ENCODE measurements at places on chromosomes 7 and 10. TPM values are rescaled to one million over a fixed set of nuclear protein-coding genes. Genes with fewer than 3 reads are reported as not detected.
A peak's percentile ranks its signal among the peaks of the same experiment; 100 is the strongest.

- no peaks in the 10 kb centered on the region for H3K4me1 ChIP-seq
- no peak overlapping the region for H3K27ac ChIP-seq
- H3K4me3 ChIP-seq = no peak overlapping the region
- no peaks in the 10 kb centered on the region for H3K36me3 ChIP-seq
Observed at GRCh38 chr10:82462910-82463551, 588.0 kb downstream of the NRG3 start.

TRIM74 gene
- total RNA-seq = not detected

DNA sequence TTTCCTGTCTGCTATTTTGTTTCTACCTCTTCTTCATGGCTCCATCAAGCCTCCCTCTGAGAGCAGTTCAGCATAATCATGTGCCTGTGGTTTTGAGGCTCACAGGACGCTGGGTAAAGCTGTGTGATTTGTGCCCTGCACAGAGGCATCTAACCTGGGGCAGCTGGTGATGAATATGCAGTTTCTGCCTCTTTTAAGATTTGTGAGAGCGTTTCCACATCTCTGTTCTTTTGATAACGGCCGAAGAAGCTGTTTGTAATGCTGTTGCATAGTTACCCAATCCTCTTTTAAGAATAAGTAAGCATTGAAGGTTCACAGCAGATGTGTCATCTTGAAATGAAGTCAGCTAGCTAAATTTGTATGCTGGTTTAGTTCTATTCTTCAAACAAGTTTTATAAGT is 45.2 kb downstream of the PNLIPRP3 start:
- no peaks in the 10 kb centered on the region for H3K36me3 ChIP-seq
- no peaks in the 10 kb centered on the region for H3K27me3 ChIP-seq
- no peaks in the 10 kb centered on the region for H3K4me1 ChIP-seq
- DNase-seq = no peak
- no peak overlapping the region for H3K4me3 ChIP-seq

AKR1C1 gene
- 91.5 TPM for total RNA-seq

DNA sequence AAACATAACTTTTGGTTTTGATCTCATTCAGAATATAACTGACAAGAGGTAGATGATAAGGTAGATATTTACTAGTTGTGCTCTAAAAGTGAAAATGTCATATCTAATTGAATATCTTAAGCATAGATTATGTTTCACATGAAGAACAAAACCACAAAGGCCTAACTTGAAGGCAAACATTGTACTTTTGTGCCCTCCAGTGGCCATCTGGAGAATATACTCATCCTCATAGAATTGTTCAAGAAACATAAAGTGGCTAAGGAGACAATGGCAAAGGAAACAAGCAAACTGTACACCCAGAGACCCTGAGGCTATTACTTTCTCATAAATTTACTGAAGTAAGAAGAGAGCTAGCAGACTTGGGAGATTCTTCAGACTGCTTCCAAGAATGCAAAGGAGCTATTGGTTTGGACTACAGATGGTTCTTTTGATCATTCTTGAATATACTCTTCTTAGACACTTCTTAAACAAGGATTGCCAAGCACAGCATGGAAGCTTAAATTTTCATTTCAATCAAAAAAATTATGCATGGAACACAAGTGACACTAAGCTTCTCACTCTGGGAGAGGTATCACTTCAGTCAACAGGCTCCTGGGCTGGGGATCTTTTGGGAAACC is 98.2 kb upstream of the DKK1 start:
- no peaks in the 10 kb centered on the region for H3K27me3 ChIP-seq
- no peaks in the 10 kb centered on the region for H3K36me3 ChIP-seq
- no peak for DNase-seq
- no peak overlapping the region for H3K4me3 ChIP-seq

- H3K4me1 ChIP-seq = no peaks in the 10 kb centered on the region
- DNase-seq = no peak
- no peaks in the 10 kb centered on the region for H3K27me3 ChIP-seq
- no peak overlapping the region for H3K27ac ChIP-seq
Observed at GRCh38 chr7:51593628-51594027, 277.0 kb upstream of the COBL start.

DNA sequence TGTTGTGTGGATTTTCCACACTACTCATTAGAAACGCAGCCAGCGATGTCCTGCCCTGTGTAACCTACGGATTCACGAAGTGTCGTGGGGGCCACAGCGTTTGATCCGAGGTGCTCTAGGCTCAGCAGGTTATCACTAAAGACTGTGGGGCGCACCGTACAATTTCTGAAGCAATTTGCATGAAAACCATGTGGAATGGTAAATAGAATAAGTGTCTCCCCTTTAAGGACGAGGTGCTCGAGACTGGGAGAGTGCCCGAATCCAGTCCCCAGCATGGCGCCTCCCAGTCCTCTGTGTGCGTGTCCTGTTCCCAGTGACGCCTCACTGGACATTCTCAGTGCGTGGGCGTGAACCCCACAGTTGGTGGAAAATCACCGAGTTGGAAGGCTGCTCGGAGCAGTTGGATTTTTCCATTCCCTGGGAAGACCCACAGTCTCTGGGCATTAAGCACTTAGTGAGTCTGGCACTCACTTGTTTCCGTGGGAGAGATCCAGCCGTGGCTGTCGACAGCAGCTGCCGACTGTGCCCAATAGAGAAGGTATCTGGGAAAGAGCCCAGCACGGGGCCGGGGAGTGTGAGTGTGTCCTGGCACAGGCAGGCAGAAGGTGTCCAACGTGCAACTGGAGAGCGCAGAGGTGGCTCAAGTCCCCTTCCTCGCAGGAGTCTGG is 37.0 kb downstream of the PFKP start:
- peak overlapping the region; percentile 36 for H3K4me3 ChIP-seq
- peak overlapping the region; percentile 91 for H3K27ac ChIP-seq
- H3K4me1 ChIP-seq = peaks cover 30% of the 10 kb centered on the region
- H3K27me3 ChIP-seq = no peaks in the 10 kb centered on the region
- H3K36me3 ChIP-seq = peaks cover 14% of the 10 kb centered on the region
- no peak for DNase-seq

DNA sequence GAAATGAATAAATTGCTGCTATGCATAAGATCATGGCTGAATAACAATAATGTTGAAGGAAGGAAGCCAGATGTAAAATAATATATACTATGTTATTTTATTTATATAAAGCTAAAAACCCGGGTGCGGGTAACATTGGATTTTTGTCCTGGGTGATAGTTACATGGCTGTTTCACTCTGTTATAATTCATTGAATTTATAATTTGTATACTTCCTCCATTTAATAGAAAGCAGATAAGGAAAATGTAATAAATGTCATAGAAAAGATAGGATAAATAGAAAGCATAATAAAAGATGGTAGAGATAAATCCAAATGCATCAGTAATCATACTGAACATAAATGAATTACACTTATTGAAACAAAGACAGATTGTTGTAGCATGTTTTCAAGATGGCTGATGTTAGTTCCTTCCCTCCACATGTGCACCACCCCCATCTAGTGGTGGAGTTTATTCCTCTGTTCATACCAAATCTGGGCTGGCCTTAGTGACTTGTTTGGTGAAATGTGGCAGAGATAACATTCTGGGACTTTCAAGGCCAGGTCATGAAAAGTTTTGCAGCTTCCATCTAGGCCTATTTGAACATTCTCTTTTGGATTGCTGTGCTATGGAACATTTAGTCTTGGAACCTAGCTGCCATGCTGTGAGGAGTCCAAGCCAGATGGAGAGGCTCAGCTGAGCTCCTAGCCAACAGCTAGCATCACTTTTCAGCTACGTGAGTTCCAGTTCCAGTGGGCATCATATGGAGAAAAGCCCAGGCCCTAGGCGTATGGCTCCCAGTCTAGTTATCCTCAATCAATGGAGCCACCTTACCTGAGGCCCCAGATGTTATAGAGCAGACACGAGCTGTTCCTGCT is 46.9 kb downstream of the AHCYL2 start:
- H3K4me1 ChIP-seq = no peaks in the 10 kb centered on the region
- no peak overlapping the region for H3K4me3 ChIP-seq
- no peaks in the 10 kb centered on the region for H3K27me3 ChIP-seq
- no peak overlapping the region for H3K27ac ChIP-seq
- DNase-seq = no peak

DNA sequence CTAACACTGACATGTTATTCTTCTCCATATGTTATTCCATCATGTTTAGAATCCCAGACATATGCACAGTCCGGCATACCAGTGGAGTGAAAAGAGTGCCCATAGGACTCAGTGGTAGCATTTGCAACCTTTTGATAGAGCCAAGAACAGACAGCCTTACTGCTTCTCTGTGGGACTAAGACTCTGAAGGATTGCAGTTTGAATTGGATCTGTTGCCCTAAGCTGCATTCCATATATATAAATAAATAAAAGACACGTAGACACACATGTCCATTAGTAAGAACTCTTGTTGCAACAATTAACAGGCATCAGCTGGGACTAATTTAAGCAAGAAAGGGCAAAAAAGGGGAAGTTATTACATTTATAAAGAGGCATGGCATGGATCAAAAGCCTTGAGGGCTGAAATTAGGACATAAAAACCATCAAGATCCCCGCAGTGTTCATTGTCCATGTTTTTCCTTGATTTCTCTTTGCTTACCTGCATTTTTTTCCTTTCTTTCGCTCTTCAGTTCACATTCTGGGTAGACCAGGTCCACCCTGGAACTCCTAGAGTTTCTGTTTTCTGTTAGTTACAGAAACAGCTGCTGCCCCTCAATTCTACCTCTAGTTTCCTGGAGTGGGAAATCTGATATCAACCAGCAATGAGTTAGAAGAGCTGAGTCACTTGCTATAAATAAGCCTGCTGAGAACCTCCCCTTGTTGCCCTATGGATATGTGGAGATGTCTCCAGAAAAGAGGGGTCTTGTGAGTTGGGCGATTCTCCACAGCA is 132.4 kb downstream of the SORCS1 start:
- no peaks in the 10 kb centered on the region for H3K27me3 ChIP-seq
- H3K4me3 ChIP-seq = no peak overlapping the region
- no peaks in the 10 kb centered on the region for H3K36me3 ChIP-seq
- no peak for DNase-seq

GRCh38 chr7:142835487-142835886 is 19.4 kb upstream of the EPHB6 start:
- DNase-seq = no peak
- no peaks in the 10 kb centered on the region for H3K4me1 ChIP-seq
- H3K36me3 ChIP-seq = no peaks in the 10 kb centered on the region
- no peaks in the 10 kb centered on the region for H3K27me3 ChIP-seq
- no peak overlapping the region for H3K4me3 ChIP-seq

ASZ1 gene
- not detected for total RNA-seq

PLAC9 gene
- total RNA-seq = 42.7 TPM

DNA sequence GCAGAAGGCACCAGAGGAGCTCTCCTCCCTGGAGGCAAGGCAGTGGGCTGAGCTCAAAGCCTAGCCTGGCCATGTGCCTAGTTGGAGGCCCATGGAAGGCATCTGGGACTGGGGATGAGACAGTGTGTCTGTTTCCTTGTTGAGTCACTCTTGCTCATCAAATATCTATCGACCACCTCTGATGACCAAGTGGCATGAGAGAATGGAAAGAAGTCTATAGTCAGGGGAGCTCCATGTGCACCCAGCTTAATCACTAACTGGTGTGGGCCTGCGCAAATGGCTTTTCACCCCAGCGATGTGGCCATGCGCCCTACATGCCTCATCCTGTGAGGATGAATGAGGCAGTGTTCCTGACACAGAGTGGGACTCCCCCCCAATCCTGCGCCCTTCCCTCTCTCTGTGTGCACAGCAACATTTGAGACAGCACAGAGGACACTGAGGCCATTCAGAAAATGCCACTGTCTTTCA is 229.9 kb downstream of the RPS24 start:
- H3K27ac ChIP-seq = no peak overlapping the region
- no peaks in the 10 kb centered on the region for H3K27me3 ChIP-seq
- H3K4me3 ChIP-seq = no peak overlapping the region
- H3K36me3 ChIP-seq = no peaks in the 10 kb centered on the region
- no peak for DNase-seq

GRCh38 chr7:139820089-139820488 is 9.0 kb upstream of the TBXAS1 start:
- H3K4me3 ChIP-seq = no peak overlapping the region
- H3K27me3 ChIP-seq = no peaks in the 10 kb centered on the region
- H3K4me1 ChIP-seq = no peaks in the 10 kb centered on the region
- no peaks in the 10 kb centered on the region for H3K36me3 ChIP-seq
- H3K27ac ChIP-seq = no peak overlapping the region

- H3K4me1 ChIP-seq = no peaks in the 10 kb centered on the region
- no peaks in the 10 kb centered on the region for H3K36me3 ChIP-seq
- DNase-seq = no peak
- H3K4me3 ChIP-seq = no peak overlapping the region
Observed at GRCh38 chr10:10364902-10365301, 652.8 kb upstream of the CELF2 start.

GRCh38 chr10:7945034-7945433 is 109.5 kb upstream of the GATA3 start:
- H3K4me3 ChIP-seq = no peak overlapping the region
- H3K27me3 ChIP-seq = no peaks in the 10 kb centered on the region
- H3K4me1 ChIP-seq = no peaks in the 10 kb centered on the region
- no peaks in the 10 kb centered on the region for H3K36me3 ChIP-seq

- no peaks in the 10 kb centered on the region for H3K27me3 ChIP-seq
- peaks cover 4% of the 10 kb centered on the region for H3K4me1 ChIP-seq
- no peaks in the 10 kb centered on the region for H3K36me3 ChIP-seq
- no peak overlapping the region for H3K27ac ChIP-seq
Observed at GRCh38 chr7:101754424-101755159, 62.8 kb upstream of the CUX1 start.

DNA sequence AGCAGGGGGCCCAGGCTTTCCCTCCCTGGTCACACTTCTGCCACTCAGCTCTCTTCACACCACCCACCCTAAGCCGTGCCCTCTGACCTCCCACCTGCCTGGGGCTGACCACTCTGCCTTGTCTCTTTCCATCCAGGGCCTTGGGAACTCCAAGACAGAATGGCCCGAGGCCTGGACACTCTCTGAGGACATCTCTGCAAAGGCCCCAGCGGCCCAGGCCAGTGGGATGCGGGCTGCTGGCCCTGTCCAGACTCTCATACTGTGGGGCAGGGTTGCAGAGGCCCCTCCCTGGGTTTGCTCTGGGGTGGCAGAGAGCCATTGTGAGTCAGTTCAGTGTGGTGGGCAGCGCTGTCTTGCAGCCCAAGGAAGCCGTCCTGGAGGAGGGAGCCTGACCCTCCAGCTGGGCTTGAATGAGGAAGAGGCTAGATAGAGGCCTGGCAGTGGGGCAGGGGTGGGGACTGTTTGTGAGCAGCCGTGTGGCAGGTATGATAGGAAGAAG is 39.9 kb upstream of the RABGEF1 start:
- DNase-seq = no peak
- H3K36me3 ChIP-seq = no peaks in the 10 kb centered on the region
- peaks cover 40% of the 10 kb centered on the region for H3K4me1 ChIP-seq
- H3K27me3 ChIP-seq = no peaks in the 10 kb centered on the region
- peak overlapping the region; percentile 74 for H3K27ac ChIP-seq

DNA sequence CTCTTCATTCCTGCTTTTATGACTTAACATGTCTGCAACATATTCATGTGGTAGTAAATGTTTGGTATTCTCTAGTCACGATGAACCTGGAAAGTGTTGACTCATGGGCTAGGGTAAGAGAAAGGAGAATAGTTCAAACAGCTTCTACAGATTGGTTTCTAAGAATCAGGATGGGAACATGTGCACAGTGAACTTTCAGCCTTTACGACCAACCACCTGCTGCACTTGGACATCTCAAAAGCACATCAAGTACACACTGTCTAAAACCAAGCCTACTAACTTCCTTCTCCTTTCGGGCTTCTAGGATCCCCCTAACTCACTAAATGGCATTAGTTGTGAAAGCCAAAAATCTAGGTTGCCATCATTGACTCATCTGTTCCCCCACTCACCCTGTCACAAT is 85.5 kb downstream of the CUL2 start:
- no peak overlapping the region for H3K4me3 ChIP-seq
- no peak for DNase-seq
- no peak overlapping the region for H3K27ac ChIP-seq
- H3K36me3 ChIP-seq = peaks cover 2% of the 10 kb centered on the region

Measured in thoracic aorta (tissue), 2 donors.